ENCODE measurements at places on chromosomes 12 and 14. TPM values are rescaled to one million over a fixed set of nuclear protein-coding genes. Genes with fewer than 3 reads are reported as not detected.
A peak's percentile ranks its signal among the peaks of the same experiment; 100 is the strongest.

DNA sequence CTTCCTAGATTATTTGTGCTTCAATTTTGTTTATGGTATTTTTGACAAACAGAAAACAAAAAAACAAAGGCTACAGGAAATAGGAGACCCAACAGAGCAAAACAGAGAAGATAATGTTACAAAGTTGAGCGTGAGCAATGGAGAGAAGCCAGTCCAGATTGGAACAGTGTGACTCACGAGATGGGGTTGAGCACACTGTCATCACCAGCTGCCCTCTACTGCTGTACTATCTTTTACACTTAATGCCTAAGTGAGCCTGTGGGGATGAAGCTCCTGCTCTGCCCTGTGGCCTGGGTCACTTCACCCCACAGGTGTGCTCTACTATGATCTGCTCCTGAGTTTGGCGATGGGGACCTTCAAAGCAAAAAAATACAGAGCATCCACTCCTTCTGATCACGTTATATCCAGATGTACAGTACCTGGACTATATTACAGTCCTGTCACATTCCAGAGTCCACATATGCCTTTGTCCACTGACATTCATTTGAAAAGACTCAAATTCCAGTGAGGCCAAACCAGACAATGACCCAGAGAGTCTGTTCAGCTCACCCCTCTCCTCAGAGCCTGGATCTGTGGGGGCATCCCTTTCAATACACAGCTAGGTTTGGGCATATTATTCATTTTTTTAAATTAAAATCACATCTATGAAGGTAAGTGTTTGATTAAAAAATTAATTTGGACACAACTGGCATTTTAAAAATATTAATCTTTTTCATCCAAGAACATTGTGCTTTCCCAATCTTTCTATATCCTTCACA is 4.4 kb downstream of the IPO8 start:
- peak; percentile 21 for DNase-seq

GRCh38 chr12:9319842-9320173 is 111.6 kb upstream of the PZP start:
- no peak for DNase-seq

- no peak for DNase-seq
These were observed 41.6 kb downstream of the DEGS2 start for GRCh38 chr14:100117633-100118395.

ZFYVE21 gene
- polyA plus RNA-seq: 59.7 TPM

GRCh38 chr14:98647754-98648153 is 624.2 kb downstream of the BCL11B start:
- no peak for DNase-seq

DNA sequence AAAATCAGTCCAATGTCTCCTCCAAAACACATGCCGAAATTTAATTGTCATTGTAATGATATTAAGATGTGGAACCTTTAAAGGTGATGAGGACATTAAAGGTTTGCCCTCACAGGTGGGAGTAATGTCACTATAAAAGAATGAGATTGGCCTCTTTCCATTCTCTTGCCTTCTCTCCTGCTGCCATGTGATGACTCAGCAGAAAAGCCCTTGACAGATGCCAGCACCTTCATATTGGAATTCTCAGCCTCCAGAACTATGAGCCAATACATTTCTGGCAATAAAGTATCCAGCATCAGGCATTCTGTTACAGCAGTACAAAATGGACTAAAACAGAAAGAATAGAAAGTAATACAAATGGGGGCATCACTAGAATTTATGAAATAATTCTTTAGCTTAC is 609.7 kb downstream of the SLC16A7 start:
- DNase-seq: no peak

KRT85 gene
- polyA plus RNA-seq: not detected

CCDC175 gene
- polyA plus RNA-seq: 0.73 TPM

GRCh38 chr14:103380719-103381377 is 4.4 kb upstream of the MARK3 start:
- no peak for DNase-seq

- no peak for DNase-seq
These were observed 5.2 kb downstream of the ZBTB42 start for GRCh38 chr14:104805941-104806624.

ZNF891 gene
- polyA plus RNA-seq: 7.8 TPM

DEGS2 gene
- 10.4 TPM for polyA plus RNA-seq

DNA sequence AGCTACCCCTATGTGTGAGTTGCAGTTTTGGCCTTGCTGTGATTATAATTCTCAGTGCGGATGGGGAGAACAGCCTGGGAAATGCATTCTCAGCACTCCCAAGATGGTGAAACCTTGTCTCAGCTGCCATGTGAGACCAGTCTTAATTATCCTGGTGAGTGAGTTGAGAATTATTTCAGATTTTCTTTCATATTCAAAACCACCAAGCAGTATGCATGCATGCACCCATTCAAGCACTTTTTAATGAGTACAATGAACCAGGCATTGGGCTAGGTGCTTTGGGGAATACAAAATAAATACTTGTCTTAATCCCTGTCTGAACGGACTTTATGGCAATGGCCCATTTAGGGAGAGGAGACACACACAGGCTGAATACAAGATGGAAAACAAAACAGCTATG is 94.7 kb downstream of the PTPN11 start:
- no peak for DNase-seq

GRCh38 chr14:61470961-61471293 is 149.5 kb downstream of the PRKCH start:
- no peak for DNase-seq

- no peak for DNase-seq
These were observed 253.9 kb downstream of the CACNA1C start for GRCh38 chr12:2306735-2307134.

- no peak for DNase-seq
These were observed 53.2 kb upstream of the HIF1A start for GRCh38 chr14:61641914-61642613.

GRCh38 chr12:24175929-24176328 is 226.5 kb upstream of the SOX5 start:
- DNase-seq: no peak

DNA sequence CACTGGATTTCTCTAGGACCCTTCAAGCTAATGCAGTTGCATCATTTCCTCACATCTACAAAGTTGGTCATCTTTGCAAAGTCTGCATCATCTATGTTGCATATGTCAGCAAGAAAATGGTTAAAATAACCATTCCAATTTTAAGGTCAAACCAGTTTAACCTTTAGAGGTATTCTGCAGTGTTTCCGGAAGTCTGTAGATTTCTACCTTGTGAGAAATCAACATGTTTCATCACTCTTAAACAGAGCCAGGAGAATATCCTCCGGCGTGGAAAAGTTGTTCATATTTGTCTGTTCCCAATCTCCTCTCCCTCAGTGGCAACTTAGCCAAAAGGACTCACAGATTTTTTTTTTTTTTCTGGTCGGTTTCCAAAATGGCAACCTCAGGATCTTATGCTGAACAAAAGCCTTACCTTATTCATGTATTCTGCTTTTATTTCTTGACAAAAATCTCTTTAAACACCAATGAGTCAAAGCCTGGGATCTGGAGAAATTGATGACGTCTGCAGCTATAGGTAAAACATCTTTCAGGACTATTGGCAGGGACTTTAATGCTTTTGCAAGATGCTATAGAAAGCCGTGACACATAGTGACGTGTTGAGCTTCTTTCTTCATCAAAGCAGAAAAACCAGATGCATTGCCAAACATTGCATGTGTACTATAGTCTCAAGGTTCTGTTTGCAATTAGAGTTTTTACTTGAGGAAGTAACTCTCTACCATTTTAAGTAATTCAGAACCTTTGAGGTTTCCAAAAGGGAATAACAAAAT is 16.0 kb upstream of the CDK17 start:
- no peak for DNase-seq

TRHDE gene
- polyA plus RNA-seq: 20.0 TPM

- no peak for DNase-seq
These were observed 38.6 kb upstream of the ACSS3 start for GRCh38 chr12:81039231-81039630.

Measured in renal pelvis (tissue), 12 donors.